Activated T-cell treated with anti-CD3 and anti-CD28 coated beads for 4 hours (primary cell): ENCODE measurements at places on chromosomes 1 and 21.

GRCh38 chr1:93839753-93840152, 39.3 kb downstream of the DNTTIP2 start:
- DNase-seq = no peak

DNA sequence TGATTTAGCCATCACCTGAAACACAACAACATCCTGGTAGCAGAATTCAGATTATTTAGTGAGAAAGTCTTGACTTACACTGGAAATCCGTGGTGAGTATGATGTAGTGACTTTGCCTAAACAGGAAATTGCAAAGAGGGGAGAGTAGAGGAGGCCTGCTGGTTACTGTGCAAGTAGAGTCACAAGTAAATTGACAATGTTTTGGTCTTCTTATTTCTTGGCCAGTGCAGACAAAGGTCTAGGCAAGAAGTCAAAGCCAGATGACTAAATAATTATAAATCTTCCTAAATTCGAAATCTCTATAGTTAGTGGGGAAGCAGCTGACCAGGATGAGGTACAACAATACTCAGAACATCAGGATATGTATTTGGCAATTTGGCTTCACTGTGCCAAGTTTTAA, 159.5 kb upstream of the KCTD3 start:
- no peak for DNase-seq

DNA sequence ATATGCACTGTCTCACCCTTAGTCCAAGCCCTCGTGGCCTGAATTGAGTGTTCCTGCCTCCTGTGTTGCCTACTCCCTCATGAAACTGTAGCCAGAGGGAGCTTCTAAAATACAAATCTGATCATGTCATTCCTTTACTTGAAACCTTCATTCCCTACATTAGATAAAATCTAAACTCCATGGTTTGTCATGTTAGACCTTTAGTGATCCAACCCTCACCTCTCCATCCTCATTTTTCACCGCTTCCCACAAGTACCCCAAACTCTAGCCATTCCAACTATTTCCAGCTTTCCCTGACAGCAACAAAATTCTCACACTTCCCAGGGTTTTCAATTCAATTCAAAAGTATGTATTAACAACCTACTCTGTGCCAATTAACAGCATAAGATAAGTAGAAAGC, 18.3 kb upstream of the CNTN2 start:
- no peak for DNase-seq

DNA sequence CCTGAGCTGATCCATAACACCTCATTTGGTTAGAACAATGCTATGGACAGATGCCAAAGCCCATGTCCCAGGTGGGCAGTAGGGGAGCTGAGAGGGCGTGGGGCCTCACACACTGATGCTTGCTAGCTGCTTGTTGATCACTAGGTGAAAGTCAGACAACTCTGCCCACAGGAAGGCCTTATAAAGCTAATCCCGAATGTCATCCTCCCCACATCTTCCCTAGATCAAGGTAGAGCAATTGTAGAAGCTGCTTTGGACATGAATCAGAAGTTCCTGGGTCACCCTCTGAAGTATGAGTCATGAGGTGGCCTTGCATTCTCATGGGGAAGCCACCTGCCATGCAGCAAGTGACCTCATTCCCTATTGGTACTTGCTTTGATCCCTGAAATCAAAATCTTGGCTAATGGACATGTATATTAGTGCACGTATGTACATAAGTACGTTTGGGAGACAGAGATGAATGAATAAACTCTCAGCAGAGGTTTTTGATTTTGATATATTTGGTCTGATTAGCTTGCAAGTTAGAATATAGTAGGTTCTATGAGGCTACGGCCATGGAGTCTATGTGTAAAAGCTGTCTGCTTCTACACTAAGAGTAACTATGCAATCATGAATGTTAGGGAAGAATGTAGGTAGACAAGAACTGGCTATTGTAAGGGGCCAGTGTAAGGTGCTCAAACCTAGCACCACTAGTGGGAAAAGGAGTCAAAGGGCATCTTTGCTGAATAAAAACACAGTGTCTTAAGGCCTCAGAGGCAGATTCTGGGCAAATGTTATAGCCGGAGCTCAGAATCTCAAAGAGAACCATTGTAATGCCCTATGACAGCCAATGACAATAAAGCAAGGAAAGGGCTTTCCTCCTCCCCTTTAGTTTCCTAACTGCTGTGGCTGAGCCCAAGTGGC, 52.6 kb downstream of the ABCA4 start:
- no peak for DNase-seq

DNA sequence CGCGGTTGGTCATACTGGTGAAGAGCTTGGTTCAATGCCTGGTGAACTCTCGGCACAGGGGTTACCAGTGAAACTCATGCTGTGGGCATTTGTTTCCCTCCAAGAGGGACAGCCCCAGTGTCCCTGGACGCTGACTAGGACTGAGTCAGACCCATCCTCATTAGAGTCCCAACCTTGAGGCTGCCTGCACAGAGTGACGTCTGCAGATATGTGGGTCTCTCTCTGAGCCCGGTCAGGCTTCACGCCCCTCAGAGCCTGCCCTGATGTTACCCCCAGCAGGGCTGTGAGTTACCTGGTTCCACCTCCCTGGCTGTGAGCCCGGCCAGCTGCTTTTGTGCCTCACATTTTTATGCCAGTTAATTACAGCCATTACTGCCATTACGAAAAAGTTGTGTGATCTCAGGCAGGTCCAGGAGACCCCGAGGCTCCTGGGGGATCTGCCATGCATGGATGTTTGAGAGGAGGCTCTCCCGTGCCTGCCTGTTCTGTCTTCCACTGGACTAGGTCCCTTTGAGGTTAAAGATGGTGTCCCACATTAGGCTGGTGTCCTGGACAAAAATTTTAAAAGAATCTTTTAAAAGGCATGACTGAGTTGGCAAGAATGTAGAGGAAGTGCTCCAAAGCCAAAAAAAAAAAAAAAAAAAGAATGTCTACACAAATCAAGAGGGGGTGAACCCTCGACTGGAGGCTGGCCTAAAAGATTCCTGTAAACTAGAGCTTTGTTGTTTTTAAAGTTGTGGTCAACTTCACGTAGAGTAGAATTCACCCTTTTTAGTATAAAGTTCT, 36.6 kb upstream of the PADI1 start:
- no peak for DNase-seq

- DNase-seq = no peak
These were observed 33.0 kb upstream of the ZBTB8B start for GRCh38 chr1:32431736-32432400.

GRCh38 chr1:183588827-183589226, 1.4 kb downstream of the NCF2 start:
- DNase-seq = no peak

DNA sequence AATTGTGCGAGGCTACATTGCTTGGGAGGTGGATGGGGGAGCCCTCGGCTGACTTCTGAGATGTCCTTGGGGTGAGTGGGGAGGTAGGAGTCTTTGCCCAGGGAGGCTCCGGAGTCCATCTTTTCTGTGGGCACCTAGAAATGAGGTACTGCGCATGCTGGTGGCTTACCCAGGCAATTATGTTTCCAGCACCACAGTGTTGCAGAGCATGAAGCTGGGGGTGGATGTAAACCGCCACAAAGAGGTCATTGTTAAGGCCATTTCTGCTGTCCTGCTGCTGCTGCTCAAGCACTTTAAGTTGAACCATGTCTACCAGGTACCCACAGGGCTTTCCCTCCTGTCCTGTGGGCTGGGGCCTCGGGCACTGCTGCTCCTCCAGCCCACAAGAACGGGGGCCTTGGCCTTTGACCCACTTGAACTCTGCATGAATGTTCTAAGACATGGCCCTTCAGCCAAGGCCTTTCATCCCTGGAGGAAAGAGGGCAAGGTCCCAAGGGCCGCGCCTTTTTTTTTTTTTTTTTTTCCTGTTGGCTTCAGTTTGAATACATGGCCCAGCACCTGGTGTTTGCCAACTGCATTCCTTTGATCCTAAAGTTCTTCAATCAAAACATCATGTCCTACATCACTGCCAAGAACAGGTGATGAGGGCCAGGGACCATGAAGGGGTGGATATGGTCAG, 14.6 kb downstream of the STRIP1 start:
- DNase-seq = no peak

DNA sequence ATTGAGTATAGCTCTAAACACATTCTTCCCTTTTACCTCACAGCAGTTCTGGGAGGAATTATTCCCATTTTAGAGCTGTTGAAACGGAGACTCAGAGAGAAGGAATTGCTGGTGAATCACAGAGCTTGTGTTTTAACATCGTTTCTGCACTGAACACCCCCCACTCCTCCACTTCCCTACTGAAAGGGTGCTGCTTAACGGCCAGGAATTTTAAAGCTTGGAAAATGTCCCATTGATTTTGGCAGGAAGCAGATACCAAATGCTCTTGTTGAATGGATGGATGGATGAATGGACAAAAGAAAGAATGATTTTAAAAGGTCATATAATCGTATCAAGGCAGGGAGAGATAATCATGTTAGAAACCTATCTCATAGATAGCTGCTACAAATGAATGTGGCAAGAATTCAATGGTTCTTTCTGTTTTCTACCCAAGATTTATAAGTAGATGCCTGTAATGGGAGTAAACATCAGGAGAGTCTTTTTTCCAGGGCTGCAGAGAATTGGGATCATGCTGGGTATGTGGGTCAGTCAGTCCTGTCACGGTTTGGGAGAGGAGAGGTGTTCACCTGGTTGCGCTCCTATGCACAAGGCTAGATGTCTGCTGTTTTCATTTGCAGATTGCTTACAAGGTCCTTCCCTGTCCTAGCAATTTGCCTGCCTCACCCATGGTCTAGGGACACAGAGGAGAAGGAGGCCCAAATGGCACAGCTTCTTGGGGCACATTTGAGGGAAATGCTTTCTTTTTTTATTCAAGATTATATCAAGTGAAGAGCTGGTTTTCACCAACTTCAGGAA, 19.0 kb downstream of the FAM163A start:
- no peak for DNase-seq

GRCh38 chr1:215005078-215005477, 77.5 kb upstream of the KCNK2 start:
- DNase-seq = no peak

DNA sequence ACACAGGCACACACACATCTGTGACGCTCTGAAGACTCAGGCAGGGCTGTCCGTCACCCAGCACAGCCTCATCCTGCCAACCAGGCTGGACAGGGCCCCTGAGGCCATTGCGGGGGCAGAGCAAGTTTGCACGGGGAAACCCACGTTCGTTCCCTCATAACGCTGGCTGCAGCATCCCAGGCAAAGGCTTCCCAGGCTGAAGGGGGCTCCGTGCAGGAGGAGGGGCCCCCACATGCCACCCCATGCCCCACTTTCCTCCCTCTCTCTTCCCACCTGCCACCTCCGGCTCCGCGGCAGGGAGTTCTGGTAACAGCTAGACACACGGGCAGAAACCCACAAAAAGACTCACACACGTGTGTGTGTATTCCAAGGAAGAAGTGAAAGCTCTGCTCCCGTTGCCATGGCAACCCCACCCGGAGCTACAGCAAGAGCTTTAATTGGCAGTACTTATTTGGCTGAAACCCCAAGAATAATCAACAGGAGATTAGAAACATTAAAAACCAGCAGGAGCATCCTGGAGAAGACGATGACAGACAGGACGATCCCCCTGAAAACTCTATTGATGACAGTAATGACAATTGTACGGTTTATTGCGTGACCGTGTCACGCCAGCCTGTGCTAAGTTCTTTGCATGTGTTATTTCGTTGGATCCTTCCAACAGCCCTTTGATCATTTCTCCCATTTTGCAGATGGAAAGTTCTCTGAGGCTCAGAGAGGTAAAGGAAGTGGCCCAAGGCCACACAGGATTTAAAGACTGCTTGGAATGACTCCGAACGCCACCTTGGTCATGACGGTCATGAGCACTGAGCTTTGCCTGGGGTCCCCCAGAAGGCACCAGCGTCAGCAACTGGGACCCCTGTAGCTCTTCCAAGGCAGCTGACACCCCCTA, 247.1 kb downstream of the NPHP4 start:
- no peak for DNase-seq

- no peak for DNase-seq
These were observed 15.9 kb downstream of the CLDN8 start for GRCh38 chr21:30200000-30200399.

- no peak for DNase-seq
These were observed 4.8 kb downstream of the KCNA2 start for GRCh38 chr1:110601332-110601731.

DNA sequence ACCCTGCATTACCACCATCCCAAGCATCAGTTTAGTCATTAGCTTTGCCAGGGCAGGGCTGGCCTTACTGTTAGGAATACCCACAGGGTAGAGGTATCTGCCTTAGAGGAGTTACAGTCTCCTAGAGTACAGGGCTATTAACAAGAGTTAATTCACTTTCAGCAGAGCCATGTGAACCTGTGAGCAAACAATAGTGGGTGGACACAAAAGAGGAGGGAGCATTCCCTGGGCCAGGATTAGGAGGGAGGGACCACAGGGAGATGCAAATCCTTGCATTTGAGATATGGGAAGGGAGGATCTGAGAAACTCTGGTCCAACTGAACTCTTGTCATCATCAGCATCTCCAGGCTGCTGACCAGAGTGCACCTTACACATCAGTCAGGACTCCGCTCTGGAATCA, 51.1 kb upstream of the IGSF21 start:
- DNase-seq = no peak

DNA sequence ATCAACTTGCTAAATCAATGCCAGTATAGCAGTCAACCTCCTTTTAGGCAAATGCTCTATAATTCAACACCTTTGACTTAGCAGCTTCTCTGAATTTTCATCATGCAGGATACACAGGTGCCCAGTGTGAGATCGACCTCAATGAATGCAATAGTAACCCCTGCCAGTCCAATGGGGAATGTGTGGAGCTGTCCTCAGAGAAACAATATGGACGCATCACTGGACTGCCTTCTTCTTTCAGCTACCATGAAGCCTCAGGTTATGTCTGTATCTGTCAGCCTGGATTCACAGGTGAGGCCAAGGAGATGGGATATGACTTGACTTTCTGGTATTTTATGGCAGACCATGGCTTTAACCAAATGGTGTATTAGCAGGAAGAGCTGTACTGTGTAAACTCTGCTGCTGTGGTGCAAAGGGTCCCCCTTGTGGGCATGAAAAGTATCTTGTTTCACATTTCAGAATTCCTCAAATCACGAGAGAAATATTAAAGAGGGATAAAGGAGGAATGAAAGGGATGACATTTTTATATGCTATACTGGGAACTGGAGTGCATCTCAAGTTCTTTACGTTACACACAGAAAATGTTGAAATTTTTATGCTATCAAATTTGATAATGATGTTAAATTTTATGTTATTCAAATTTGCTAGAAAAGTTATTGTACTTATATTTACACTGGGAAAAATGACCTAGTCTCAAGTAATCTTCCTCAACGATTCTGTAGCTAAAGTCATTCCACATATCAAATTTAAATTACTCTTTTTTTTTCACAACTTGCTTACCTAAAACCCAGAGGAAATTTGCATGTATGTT, 88.9 kb downstream of the CRB1 start:
- no peak for DNase-seq

DNA sequence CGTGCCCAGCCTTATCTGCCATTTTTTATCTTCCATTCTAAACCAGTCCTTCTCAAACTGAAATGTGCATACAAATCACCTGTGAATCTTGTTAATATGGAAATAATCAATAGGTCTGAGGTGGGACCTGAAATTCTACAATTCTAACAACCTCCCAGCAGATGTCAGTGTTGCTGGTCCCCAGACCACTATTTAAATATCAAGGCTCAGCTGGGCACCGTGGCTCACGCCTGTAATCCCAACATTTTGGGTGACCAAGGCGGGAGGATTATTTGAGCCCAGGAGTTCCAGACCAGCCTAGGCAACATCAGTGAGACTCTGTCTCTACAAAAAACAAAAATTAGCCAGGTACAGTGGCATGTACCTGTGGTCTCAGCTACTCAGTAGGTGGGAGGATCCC, 4.1 kb downstream of the UQCRHL start:
- no peak for DNase-seq

GRCh38 chr1:226135709-226136108, 50.8 kb downstream of the ACBD3 start:
- DNase-seq = no peak
